ENCODE measurements at places on chromosomes 1 and 21. TPM values are rescaled to one million over a fixed set of nuclear protein-coding genes. Genes with fewer than 3 reads are reported as not detected.
A peak's percentile ranks its signal among the peaks of the same experiment; 100 is the strongest.

The FMO5 gene
- 1.3 TPM for total RNA-seq

The OR2L5 gene
- total RNA-seq = not detected

The CENPF gene
- 22.9 TPM for total RNA-seq

The SPATA45 gene
- total RNA-seq = 0.65 TPM

The TNFRSF18 gene
- 0.66 TPM for total RNA-seq

The AGBL4 gene
- total RNA-seq = not detected

The CCDC27 gene
- total RNA-seq = not detected

The CLDN17 gene
- not detected for total RNA-seq

The BEND5 gene
- 2.7 TPM for total RNA-seq

The NFIA gene
- 4.6 TPM for total RNA-seq

The CNR2 gene
- total RNA-seq = not detected

The CA14 gene
- 1.2 TPM for total RNA-seq

The FMN2 gene
- 2.4 TPM for total RNA-seq

The CD1B gene
- not detected for total RNA-seq

DNA sequence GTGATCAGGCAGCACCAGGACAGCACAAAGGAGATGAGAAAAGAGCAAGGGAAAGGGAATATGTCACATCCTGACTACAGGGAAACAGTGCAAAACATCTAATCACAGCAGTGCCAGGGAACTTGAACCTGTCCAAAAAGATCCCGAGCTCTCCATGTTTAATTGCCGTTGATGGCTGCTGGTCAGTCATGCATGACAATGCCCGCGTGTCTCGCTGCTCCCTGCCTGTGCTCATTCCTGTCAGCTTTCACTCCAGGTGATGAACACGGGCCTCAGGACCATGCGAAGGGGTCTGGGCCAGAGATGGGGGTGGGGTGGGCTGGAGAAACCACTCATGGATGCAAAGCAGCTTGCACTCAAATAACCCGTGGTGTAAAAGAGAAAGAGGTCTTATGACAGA is 287.0 kb downstream of the GPATCH2 start:
- no peak for DNase-seq

DNA sequence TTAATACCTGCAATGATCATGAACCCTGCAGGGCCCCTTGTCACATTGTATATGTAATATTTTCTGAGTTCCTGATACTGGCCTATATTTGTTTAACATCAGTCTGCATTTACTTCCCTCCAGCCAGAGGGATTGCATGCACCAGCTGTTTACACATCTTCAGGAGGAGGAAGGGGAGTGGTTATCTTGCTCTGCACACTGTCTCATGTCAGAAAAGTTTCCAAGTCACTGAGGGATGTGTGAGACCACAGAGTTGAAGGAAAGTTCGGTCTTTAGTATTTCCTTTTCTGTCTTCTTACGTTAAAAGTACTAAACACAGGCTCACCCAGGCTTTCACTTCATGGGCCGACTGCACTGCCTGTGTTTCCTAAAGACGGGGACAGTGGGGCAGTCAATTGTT is 574.1 kb downstream of the LMO4 start:
- peak; percentile 15 for DNase-seq

DNA sequence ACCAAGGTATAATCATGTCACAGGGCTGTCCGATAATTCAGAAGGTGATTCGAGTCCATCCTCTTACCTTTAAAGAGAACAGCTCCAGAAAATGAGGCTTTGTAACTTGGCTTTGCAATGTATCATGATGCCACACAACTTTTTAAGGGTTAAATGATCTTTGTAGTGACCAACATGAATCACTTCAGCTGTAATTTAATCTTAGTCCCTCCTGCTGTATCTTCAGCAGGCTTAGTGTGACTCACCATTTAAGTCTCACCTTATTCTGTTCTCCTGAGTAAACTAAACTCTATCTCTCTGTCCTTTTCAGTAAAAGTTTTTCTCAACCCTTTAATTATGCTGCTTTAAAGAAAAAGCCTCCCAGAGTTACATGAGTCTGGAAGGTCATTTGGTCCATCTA is 1.9 kb upstream of the HIVEP3 start:
- DNase-seq = peak; percentile 76

DNA sequence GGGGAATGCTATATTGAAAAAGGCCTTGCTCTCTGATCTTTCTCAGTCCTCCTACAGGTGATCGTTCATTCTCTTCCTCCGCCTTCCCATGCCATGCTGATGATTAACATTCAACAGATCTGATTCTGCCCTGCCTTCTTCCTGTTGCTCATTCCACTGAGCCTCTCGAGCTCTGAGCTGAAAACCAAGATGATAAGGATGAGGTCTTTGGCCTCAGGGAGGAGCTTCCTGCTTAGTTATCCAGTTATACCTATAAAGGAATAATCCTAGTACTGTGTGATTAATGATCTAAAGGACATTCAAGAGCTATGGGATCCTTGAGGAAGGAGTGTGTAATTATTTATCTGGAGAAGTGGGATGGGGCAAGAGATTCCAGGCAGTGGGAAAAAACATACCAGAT is 25.2 kb upstream of the MAP3K7CL start:
- DNase-seq = peak; percentile 74

DNA sequence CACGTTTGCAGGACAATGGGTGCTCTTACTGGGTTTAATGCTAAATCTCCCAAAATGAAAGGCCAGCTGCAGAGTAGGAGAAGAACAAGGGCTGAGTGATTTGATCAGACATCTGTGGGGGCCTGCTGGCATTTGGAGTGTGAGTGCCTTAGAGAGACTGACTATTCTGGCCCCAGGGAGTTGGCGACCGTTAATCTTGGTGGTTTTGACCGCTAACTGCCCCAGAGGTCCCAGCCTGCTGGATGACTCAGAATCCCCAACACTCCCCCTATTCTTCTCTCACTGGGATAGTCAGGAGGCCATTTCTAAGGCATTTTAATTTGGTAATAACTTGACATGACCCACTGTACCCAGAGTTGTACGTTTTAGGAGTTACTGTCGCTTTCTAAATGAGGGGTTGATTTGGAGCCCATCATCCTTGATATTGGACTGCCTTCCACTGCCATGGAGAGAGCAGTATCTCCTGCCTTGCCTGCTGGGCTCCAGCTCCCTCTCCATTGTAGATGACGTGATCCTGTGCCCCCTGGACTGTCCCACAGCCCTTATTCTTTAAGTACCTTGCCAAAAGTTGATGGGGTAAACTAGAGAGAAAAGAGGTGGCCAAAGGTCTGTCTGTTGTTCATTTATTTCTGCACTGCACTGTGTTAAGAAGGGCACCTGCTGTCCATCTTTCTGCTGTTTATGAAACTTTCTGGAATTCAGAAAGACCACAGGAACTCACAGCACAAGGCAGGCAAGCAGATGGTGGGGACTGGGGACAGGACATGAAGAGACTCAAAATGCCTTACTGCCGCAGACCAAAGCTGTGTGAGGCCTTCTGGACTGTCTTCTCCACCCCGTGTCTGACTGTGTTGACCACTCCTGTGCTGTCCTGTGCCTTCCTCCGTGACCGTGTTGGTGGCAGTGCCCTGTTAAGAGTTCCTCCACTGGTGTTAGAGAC is 98.2 kb upstream of the ARTN start:
- DNase-seq = peak; percentile 97

GRCh38 chr1:30704765-30705509 is 18.4 kb downstream of the MATN1 start:
- DNase-seq = no peak

DNA sequence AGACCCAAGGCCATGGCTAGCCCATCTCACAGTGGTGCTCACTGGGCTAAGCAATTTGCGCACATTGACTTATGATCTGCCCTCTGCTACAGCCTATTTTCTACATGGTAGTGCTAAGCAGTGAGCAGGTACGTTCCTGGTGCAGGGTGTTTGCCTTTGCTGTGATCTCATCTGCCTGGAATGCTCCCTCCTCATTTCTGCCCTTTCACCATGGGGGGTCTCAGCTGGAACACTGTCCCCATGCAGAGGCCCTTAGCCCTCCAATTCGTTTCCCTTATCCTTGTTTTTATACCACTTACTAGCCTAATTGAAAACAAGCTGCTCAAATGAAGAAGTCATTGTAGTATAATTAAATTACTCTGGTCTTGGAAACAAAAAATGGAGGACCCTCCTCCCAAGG is 2.0 kb upstream of the B3GALT5 start:
- no peak for DNase-seq

DNA sequence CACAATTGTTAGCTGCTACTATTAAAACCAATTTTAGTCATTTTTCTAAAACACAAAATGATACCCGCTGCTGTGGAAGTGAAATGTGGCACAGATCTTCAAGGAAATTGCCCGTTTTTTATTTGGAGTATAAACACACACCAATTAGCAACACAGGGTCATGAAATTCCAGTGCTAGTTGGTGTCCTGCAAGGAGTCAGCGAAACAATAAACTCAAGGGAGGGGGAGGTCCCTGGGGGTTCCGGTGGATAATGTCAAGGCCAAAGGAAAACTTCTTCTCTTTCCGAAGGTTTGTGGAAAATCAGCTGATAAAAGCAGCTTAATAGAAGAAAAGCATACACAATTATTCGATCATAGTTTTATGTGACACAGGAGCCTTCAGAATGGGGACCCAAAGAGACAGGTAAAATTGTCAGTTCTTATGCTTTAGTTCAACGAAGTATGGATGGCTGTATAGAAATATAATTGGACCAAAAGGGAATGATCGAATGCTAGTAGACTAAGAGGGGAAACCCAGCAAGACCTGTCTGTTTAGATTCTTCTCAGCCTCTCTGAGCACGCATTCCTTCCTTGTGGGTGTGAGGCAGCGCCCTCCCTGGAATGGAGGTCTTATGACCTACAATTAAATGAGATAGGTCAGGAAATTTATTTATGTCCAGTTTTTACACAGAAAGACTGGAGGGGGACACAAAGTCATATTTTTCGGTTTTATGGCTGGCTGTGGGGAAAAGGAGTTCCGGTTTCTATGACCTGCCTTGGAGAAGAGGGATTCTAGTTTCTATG is 65.9 kb downstream of the KCNK1 start:
- DNase-seq = no peak

DNA sequence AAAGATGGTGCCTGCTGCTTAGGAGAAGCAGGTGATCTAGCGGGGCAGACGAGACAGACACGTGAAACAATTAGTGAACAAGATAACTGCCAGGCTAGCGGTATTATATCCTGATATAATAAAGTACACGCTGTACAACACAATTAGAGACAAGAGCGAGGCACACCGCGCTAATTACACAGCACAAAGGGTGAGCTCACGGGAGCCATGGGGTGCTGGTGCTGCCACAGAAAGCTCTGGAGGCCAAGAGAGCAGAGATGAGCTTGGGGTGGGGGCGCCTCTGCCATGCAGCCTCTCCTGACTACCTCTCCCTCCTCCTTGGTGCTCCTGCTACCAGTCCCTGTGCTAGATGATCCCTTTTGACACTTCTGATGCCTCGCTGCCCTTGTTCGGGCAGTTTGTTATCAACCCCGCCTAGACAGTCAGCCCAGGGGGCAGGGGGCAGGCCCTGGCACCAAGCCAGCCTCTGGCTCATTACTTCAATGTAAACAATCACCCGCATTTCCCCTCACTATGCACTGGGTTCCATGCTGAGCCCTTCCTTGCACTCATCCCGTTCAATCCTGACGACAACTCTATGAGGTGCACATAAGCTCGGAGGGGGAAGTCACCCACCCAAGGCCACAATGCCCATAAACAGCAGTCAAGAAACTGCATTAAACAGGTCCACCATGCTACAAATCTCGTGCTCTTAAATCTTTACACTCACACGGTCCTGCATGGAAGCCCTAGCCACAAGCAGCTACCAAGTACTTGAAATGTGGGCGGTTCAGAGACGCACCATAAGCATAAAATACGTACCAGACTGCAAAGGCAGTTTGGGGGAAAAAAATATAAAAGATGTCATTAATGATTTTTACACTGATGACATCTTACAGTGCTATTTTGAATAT is 103.0 kb downstream of the SSBP3 start:
- DNase-seq = no peak

GRCh38 chr1:12015001-12015491 is 4.3 kb upstream of the MIIP start:
- no peak for DNase-seq

DNA sequence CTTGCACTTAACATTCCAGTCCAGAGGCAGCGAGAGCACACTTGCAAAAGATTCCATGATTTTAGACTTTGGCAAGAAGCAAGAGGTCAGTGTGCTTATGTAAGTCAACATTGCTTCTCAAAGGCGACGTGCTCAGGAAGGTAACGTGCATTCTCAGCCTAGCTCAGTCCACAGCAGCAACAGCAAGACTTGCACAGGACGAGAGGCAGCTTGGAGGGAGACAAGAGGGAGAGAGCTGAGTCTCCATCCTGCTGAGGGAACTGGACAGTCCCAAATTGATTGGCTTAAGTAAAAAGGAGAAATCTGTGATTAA is 56.5 kb downstream of the PTP4A2 start:
- DNase-seq = no peak

GRCh38 chr1:209409780-209410179 is 173.7 kb upstream of the CAMK1G start:
- peak; percentile 93 for DNase-seq

- DNase-seq = no peak
Measured at GRCh38 chr1:226589008-226589733, 40.6 kb downstream of the STUM start.

GRCh38 chr1:69991644-69992043 is 213.7 kb downstream of the LRRC40 start:
- no peak for DNase-seq

DNA sequence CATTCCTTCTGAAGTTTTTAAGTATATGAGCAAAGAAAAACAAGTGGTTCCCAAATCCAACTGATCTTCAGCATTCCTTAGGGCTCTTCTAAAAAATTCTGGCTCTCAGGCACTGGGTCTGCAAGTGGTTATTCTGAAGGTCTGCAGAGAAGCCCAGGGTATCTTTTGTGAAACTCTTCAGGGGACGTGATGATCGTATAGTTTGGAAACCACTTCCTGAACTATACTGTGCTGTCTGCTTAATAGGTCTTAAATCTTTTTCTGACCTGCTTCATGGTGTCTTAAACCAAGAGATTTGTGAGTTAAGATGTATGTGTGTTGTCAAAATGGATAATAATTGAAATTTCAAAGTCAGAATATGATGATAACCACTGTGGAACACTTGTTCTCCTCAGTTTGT is 115.5 kb downstream of the LHX9 start:
- DNase-seq = no peak

GRCh38 chr1:158400871-158401270 is 1.6 kb upstream of the OR10T2 start:
- DNase-seq = no peak

DNA sequence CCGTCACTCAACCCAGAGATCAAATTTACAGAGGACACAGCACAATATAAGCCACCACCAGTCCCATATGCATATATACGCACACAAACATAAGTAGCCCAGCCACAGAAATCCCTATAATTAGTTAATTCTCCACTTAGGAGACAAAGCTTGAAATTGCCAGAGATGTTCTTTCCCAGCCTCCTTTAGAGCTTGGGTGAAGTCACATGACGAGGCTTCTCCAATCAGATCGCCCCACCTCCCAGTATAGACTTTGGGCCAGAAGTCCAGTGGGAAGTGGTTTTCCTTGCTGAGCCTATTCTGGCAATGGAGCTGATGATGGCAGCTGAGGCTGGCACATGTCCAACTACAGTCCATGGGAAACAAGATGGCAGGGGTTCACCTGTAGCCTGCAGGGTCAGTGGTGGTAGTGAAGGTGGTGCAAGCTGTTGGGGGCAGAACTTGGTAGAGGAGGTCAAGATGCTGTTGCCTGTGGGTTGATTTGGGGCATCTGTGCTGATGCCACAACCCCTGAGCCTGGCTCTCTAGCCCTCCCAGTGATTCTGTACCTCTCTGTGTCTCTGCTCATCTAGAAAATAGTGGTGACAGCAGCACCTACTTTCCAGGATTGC is 535.9 kb downstream of the MATN1 start:
- DNase-seq = no peak
